NCI-H1436 treated with DMSO at 0.1 percent for 48 hours (cell line): ENCODE measurements at places on chromosomes 12 and 14.

DNA sequence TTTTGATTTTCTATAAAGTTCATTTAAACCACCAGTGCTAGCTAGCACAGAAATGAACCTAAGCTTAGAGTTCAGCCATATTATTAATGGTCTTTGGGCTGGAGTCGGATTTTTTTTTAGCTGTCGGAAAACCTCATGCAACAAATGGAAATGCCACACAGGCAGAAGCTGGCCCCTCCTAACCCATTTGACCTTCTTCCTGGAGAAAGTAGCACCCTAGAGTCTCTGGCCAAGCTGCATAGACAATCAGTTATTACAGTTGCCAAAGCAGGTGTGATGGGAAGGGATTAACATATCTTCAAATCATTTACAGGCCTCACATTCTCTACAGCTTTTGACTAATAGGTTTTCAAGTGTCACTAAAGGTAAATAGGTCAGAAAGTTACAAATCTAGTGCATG lies 49.4 kb downstream of the PTPRQ start:
- DNase-seq, result no peak

- no peak for DNase-seq
Measured at GRCh38 chr12:91931111-91931510, 214.5 kb downstream of the BTG1 start.

DNA sequence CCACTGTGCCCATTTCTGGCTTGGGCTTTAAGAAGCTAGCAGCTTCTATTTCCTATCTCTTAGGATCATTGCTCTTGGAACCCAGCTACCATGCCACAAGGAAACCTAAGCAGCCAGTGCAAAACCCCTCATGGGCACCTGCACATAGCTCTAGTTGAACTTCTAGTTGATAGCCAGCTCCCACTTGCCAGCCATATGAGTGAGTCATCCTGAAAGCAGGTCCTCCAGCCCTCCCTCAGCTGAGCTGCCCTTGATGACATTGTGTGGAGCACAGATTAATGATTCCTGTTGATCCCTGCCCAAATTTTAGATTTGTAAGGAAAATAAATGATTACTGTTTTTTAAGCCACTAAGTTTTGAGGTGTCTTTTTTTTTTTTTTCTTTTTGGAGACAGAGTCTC lies 234.2 kb upstream of the FBXO33 start:
- DNase-seq, result no peak

DNA sequence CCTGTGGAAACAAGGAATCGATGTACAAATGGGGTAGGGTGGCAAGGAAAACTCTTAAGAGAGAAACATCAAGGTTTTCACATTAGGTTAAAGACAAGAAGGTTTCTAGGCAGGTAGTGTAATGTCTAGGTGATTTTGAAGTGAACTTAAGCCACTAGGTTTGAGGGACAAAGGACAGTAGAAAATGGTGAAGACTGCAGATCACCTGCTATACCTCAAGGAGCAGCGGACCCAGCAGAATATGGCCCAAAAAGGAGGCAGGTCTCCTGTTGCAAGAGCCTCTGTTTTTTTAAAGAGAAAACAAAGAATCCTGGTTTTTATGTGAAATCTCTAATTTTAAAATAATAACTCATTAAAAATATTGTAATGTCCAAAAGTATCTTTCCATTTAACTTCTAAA lies 178.1 kb downstream of the ACSS3 start:
- DNase-seq, result no peak

DNA sequence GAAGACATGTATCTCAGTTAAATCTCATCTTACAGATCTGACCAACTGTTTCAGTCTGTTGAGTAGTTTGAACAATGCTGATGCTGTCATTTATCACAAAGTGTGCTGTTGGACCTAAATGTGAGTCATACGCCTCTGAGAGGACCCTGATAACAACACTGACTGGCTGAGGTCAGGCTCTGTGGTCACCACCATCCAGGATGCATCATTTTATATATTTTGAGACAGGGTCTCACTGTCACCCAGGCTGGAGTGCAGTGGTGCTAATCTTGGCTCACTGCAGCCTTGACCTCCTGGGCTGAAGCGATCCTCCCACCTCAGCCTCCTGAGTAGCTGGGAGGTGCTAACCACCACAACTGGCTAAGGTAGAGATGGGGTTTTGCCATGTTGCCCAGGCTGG lies 181.0 kb upstream of the RGS6 start:
- DNase-seq, result no peak

- DNase-seq, result no peak
Measured at GRCh38 chr12:114823724-114824123, 139.7 kb upstream of the TBX3 start.

DNA sequence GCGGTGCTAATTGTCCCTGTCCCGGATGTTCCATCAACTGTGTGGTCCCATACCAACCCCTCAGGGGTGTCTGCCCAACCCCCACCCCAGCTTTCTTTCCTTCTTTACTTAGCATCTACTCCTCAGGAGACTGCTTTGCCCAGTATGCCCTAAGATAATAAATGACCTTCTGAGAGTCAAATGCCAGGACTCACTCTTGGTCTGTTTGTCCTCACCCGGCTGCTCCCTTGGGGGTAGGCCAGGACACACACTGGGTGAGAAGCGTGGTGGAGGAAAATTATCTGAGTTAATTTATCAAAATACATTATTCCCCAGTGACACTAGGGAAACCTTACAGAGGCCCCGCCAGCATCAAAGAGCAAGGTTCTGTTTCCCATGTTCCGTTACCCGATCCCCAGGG lies 457.0 kb downstream of the RGS6 start:
- DNase-seq, result no peak

GRCh38 chr12:14280921-14281320 lies 84.6 kb upstream of the ATF7IP start:
- DNase-seq, result no peak

DNA sequence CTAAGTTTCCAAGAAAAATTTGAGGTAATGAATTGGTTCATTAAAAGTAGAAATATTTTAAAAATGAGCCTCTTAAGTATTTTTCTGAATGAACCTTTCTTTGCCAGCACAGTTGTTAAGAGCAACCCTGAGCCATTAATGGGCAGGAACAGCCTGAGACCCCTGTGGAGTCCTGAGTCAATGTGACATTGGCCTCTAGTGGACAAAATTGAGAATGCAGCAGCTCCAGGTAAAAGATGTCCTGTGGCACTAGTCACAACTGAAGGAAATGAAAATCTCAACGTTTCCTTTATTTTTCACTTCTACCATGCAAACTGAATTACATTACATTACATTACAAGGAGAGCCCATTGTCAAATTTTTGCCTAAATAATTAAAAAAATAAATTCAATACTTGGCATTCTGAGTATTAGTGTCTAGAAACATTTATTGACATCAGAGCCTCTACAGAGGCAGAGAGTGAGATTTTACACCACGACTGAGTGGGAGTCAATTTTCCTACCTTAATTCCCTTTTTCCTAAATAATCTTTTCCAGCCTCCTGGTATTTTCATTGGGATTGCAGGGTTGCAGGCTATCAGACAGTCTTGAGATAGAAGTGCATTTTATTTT lies 135.7 kb downstream of the PPM1H start:
- DNase-seq, result peak; percentile 17

DNA sequence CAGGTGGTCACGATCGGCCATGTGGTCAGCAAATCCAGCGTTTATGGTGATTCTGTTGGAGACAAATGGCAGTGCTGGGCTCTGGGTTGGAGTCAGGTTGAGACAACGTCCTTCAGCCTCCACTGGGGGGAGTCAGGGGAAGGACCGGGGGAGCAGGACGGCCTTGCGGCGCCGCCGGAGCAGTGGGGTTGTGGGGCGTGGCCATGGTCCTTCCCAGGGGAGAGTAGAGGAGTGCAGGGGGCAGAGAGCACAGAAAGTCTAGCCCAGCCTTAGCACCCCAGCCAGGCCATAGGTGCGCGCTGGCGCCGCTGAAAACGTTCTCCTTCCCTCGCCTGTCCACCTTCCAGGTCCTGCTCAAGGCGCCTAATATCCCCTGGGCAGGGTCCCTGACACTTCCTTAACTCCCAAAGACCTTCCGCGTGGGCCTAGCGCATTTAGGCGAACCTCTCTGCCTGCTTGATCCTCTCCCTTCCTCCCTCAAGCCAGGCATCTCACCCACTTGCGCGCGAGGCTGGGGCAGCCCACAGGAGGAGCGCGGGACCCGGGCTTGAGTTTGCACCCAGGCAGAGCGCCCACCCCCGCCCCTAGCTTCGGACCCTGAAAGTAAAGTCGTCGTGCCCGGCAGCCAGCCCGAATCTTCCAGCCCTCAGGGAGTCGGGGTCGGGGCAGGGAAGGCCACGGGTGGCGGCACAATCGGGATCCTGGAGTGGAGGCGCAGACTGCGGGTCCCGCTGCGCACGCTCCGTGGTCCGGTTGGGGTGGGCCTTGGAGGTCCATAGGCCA lies 3.1 kb upstream of the KIF26A start:
- DNase-seq, result no peak

- DNase-seq, result no peak
Measured at GRCh38 chr12:5916785-5917290, 28.2 kb downstream of the ANO2 start.
